ENCODE measurements at places on chromosomes 7 and 10. TPM values are rescaled to one million over a fixed set of nuclear protein-coding genes. Genes with fewer than 3 reads are reported as not detected.

Gene RASSF4
- total RNA-seq = 22.5 TPM

Gene PRKCQ
- total RNA-seq = 1.9 TPM

Gene SFXN3
- 30.7 TPM for total RNA-seq

Gene SPDYE5
- total RNA-seq = not detected

Gene ASCC1
- 18.7 TPM for total RNA-seq

Gene SYPL1
- total RNA-seq = 131 TPM

Gene TBX20
- not detected for total RNA-seq

Gene ANKRD61
- total RNA-seq = 0.26 TPM

Gene CYP2C8
- total RNA-seq = 0.61 TPM

Gene RHEB
- total RNA-seq = 37.1 TPM

- no peak for DNase-seq
- H3K4me3 ChIP-seq = no peak overlapping the region
- H3K36me3 ChIP-seq = no peaks in the 10 kb centered on the region
- no peaks in the 10 kb centered on the region for H3K27me3 ChIP-seq
Measured at GRCh38 chr7:34341326-34341725, 316.7 kb upstream of the NPSR1 start.

DNA sequence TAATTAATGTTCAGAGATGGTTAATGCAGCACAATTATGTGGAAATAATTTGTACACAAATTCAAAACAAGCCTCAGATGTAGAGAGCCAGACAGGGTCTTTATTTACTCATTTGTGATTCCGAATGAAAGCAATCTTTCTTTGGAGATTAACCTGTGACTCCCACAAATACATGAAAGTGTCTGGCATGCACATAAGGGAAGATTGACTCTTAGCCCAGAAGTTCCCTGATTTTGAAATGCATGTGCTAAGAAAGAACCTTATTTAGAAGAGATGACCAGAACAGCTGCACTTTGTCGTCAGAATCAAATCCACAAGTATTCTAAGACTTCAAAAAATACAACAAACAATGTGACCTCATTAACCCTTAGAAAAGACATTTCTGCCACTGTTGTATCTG, 45.1 kb downstream of the RNLS start:
- H3K27me3 ChIP-seq = no peaks in the 10 kb centered on the region
- DNase-seq = no peak
- H3K4me1 ChIP-seq = peaks cover 35% of the 10 kb centered on the region
- peak overlapping the region; percentile 13 for H3K27ac ChIP-seq

GRCh38 chr10:93106631-93107072, 33.0 kb downstream of the CYP26A1 start:
- DNase-seq = no peak
- no peaks in the 10 kb centered on the region for H3K27me3 ChIP-seq
- no peak overlapping the region for H3K4me3 ChIP-seq

- H3K4me1 ChIP-seq = no peaks in the 10 kb centered on the region
- no peak overlapping the region for H3K4me3 ChIP-seq
- H3K36me3 ChIP-seq = no peaks in the 10 kb centered on the region
- H3K27me3 ChIP-seq = no peaks in the 10 kb centered on the region
Measured at GRCh38 chr7:90266808-90267207, 21.8 kb downstream of the CFAP69 start.

GRCh38 chr10:87771871-87772500, 46.0 kb downstream of the ATAD1 start:
- no peaks in the 10 kb centered on the region for H3K36me3 ChIP-seq
- H3K27me3 ChIP-seq = no peaks in the 10 kb centered on the region
- H3K27ac ChIP-seq = no peak overlapping the region
- H3K4me3 ChIP-seq = no peak overlapping the region

DNA sequence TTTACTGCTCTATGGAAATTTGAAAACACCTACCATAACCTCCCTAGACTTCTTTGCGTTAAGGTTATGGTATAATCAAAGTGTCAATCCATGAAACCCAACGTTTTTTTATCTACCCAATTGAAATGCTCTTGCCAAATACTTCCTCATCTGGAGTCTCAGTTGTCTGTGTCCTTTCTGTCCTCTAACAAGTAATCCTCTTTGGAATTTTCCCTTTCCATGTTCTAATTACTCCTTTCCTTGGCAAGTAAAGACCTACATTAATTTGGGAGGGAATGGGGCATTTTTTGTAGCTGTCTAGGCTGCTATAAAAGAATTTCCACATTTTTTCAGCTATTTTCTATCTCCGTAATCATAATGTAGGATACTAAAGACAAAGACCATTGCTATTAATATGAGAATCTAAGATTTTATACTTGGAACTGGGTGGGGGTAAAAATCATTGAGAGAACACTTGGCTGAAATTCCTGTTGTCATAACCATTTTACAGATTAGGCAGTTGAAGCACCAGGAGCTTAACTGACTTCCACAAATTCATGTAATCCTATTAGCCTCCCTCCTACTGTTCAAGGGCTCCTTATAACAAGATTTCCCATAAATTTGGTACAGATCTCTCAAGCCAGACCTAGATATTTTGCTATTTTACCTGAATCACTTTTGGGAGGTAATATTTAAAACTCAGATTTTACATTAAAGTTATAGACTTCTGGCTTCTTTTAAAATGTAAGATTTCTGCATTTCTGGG, 1307.6 kb downstream of the XPNPEP1 start:
- DNase-seq = no peak
- H3K36me3 ChIP-seq = no peaks in the 10 kb centered on the region

GRCh38 chr10:88982366-88982765, 8.2 kb upstream of the FAS start:
- no peaks in the 10 kb centered on the region for H3K4me1 ChIP-seq
- no peaks in the 10 kb centered on the region for H3K27me3 ChIP-seq
- DNase-seq = no peak
- peak overlapping the region; percentile 88 for H3K27ac ChIP-seq

DNA sequence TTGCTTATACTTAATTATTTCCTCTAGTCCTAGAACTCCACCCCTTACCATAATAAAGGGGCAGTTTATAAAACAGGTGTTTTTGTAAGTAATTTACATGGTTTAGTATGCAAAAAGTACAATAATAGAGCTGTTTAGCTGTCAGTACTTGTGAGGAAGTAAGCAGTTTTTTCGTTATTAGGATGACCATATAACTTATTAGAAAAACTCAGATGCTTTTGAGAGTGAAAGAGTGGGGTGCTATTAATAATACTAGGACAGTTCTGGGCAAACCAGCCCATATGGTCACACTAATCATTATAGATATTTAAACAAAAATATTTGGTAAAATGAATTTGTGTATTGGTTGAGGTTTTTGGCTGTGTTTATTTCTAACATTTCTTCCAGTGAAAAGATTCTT, 201.9 kb upstream of the KAT6B start:
- H3K27ac ChIP-seq = no peak overlapping the region
- peaks cover 4% of the 10 kb centered on the region for H3K36me3 ChIP-seq
- no peaks in the 10 kb centered on the region for H3K4me1 ChIP-seq
- H3K27me3 ChIP-seq = no peaks in the 10 kb centered on the region

GRCh38 chr7:51312951-51313737, 3.5 kb downstream of the COBL start:
- no peak overlapping the region for H3K4me3 ChIP-seq
- H3K27me3 ChIP-seq = no peaks in the 10 kb centered on the region
- no peaks in the 10 kb centered on the region for H3K36me3 ChIP-seq
- no peak for DNase-seq

GRCh38 chr7:69622960-69623359, 24.7 kb downstream of the AUTS2 start:
- no peak for DNase-seq
- H3K4me1 ChIP-seq = no peaks in the 10 kb centered on the region
- H3K27ac ChIP-seq = no peak overlapping the region
- no peak overlapping the region for H3K4me3 ChIP-seq
- H3K36me3 ChIP-seq = no peaks in the 10 kb centered on the region

GRCh38 chr10:11625019-11625735, 13.7 kb upstream of the USP6NL start:
- no peak for DNase-seq
- no peak overlapping the region for H3K27ac ChIP-seq
- H3K27me3 ChIP-seq = no peaks in the 10 kb centered on the region

DNA sequence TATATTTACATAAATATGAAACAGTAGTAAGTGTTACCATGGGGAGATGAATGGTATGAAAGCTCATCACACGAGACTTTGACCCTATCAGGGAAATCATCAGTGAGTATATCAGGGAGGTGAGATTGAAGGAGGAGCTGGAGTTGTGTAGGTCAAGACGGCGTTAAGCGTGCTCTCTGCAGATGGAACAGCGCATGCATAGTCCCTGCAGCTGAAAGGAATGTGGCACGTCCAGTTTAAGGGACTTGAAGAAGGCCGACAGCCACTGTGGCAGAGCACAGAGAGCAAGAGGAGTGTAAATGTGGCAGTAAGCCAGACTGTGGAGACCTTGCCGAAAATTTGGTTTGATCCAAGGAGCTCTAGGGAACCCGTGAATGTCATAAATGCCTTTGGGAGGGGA, 38.9 kb downstream of the POU6F2 start:
- H3K27ac ChIP-seq = no peak overlapping the region
- DNase-seq = no peak
- no peaks in the 10 kb centered on the region for H3K27me3 ChIP-seq
